Activated CD8-positive, alpha-beta memory T cell treated with anti-CD3 and anti-CD28 coated beads for 1 hour (primary cell): ENCODE measurements at places on chromosomes 11 and 22.

DNA sequence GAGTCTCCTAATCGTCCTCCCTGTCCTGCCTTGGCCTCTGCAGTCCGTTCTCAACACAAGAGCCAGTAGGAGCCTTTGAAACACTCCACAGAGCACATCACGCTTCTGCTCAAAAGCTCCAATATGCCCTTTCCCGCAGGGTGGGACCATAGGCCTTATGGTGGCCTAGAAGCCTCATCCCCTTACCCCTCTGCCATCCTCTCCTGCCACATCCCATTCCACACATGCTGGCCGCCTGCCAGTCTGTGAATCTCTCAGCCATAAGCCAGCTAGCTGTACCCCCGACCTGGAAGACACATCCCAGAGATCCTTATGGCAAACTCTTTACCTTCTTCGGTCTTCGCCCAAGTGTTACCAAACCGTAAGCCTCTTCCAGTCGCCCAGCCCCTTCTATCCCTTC is 157.8 kb downstream of the ENTHD1 start:
- no peak for DNase-seq

GRCh38 chr11:133323354-133323753 is 208.9 kb downstream of the OPCML start:
- no peak for DNase-seq

GRCh38 chr11:33868647-33869461 is 23.0 kb downstream of the LMO2 start:
- no peak for DNase-seq

DNA sequence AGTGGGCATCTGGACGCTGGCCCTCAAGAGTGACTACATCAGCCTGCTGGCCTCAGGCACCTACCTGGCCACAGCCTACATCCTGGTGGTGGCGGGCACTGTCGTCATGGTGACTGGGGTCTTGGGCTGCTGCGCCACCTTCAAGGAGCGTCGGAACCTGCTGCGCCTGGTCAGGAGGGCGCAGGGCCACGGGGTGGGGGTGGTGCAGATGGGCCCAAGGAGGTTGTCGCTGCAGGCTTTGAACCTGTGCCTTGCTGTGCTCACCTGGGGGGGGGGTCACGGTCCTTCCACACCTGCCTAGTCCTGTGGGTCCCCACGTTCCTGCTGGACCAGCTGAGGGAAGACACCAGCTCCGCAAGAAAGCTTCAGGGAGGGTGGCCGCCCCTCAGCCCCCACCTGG is 3.5 kb downstream of the CD151 start:
- no peak for DNase-seq

DNA sequence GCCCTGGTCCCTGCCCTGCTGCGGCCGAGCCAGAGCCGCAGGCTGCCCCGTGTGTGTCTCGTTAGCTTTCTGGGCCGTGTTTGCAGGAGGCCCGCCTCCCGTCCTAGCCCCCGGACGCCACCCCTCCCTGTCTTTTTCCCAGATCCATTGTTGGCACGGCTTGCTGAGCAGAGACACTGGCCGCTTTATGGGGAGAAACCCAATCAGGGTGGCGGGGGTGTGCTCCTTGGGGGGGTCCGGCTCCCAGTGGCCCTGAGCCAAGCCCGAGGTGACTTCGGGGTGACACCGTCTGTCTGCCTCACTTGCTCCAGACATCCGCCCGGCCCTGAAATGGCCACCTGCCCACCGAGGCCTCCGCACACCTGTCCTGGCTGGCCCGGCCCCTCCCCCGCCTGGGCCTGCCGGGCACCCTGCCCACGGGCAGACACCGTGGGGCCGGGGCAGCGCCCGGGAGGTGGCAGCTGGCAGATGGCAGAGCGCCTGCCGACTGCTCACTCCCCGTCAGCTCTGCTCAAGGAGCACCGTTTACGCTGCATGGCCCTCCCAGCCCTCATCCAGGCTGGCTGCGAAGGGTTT is 43.1 kb upstream of the PPARA start:
- no peak for DNase-seq

- no peak for DNase-seq
These were observed 195.2 kb upstream of the TMEM45B start for GRCh38 chr11:129620237-129621104.

DNA sequence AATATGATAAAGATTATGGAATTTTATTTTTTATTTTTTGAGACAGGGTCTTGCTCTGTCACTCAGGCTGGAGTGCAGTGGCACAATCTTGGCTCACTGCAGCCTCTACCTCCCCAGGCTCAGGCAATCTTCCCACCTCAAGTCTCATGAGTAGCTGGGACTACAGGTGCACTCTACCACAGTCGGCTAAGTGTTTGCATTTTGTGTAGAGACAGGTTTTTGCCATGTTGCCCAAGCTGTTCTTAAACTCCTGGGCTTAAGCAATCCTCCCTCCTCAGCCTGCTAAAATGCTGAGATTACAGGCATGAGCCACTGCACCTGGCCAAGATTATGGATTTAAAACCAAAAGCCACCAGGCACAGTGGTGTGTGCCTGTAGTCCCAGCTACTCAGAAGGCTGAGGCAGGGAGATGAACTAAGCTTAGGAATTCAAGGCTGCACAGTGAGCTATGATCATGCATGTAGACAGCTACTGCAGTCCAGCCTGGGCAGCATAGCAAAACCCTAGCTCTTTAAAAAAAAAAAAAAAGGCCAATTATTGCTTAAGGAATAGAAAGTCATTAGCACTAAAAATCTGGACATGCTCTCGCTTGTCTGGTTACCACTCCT is 20.2 kb upstream of the CCND1 start:
- no peak for DNase-seq

- DNase-seq = no peak
These were observed 9.5 kb upstream of the ISX start for GRCh38 chr22:35056486-35056885.

DNA sequence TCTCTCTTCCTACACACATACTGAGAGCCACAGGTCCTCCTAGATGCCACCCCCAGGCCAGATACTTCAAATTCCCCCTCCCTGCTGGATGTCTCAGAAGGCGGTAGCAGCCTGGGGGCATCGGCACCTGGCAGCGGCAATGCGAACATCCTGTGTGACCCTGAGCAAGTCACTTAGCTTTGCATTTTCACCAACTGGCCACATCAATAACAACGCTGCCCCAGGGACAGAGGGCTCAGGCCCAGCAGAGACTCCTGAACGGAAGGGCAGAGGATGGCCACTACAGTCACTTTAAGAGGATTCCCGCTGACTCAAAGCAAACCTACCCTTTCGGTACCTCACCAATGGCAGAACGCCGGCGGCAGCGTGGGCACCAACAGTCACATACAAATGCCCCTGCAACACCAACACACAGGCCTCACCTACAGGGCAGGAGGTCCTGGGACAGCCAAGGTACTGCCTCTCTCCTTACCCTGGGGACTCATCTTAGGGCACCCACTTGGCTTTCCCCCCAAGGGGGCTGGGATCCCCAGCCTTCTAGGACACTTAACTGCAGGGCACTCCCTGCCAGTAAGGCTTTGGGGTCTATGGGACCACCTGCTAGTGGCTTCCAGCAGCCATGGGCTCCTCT is 1.6 kb downstream of the LMO1 start:
- no peak for DNase-seq
